ENCODE measurements at places on chromosomes 2 and 18.
A peak's percentile ranks its signal among the peaks of the same experiment; 100 is the strongest.

DNA sequence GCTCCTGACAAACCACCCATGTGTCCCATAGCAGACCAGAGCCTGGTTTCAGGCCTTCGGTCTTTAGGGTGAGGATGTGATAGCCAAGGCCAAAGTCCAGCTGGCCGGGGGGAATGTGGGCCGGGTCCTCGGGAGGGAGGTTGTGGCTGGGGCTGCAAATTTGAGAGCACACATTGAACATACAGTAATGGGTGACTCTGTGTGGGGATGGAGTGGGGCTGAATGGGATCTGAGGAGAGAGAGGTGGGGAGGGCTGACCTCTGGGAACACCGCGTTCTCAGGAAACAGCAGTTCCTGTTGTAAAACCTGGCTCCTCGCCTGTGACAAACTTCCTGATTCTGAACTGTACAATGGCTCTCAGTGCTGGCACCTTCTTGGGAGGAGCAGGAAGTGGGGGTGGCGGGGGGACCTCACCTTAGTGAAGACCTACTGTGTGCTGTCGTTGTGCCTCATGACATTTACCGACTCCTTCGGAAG lies 48.8 kb downstream of the MCFD2 start:
- DNase-seq: peak; percentile 53

GRCh38 chr2:41886145-41886664 lies 161.6 kb upstream of the PKDCC start:
- DNase-seq: no peak

- DNase-seq: no peak
These were observed 32.2 kb downstream of the MAPRE2 start for GRCh38 chr18:35073186-35074105.

GRCh38 chr18:74623047-74623816 lies 25.6 kb downstream of the ZNF407 start:
- DNase-seq: no peak

GRCh38 chr2:60175290-60175689 lies 378.2 kb downstream of the BCL11A start:
- no peak for DNase-seq

- no peak for DNase-seq
These were observed 552.8 kb upstream of the PKDCC start for GRCh38 chr2:41495050-41495449.
